ENCODE measurements at places on chromosomes 4 and X. TPM values are rescaled to one million over a fixed set of nuclear protein-coding genes. Genes with fewer than 3 reads are reported as not detected.

DNA sequence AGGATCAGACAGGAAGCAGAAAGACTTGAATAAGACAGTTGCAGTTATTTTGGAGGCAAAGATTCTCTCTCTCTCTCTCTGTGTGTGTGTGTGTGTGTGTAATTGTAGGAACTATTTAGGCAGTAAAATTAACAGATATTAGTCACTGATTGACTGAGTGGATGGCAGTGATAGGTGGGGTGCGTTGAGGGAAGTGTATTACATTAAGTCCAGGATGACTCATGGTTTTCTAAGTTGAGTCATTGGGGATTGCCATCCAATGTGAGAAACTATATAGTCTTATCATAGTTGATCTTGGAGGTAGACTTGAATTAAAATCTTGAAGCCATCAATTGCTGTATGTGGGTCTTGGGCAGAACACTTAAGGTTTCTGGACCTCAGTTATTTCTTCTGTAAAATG, 75.4 kb downstream of the AR start:
- H3K27ac ChIP-seq: no peak overlapping the region
- H3K4me3 ChIP-seq: no peak overlapping the region
- no peaks in the 10 kb centered on the region for H3K27me3 ChIP-seq

- H3K36me3 ChIP-seq: no peaks in the 10 kb centered on the region
- no peaks in the 10 kb centered on the region for H3K4me1 ChIP-seq
- H3K27ac ChIP-seq: no peak overlapping the region
- H3K4me3 ChIP-seq: no peak overlapping the region
- no peaks in the 10 kb centered on the region for H3K27me3 ChIP-seq
These were observed 50.4 kb upstream of the TRAM1L1 start for GRCh38 chr4:117135634-117136354.

DNA sequence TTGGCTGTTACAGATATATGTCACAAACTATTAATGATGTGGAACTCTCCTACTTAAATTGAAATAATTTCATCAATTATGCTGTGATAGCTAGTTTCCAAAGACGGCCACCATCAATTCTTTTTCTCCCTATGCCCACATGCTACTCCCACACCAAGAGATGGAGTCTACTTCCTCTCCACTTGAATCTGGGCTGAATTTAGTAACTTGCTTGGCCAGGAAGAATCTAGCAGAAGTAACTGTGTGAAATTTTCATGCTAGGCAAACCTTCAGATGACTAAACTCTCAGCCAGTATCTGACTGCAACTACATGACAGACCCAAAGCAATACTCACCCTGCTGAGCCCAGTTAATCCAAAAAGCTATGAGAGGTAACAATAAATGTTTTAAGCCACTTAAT, 3.2 kb downstream of the SEPSECS start:
- no peak overlapping the region for H3K4me3 ChIP-seq
- no peaks in the 10 kb centered on the region for H3K27me3 ChIP-seq
- H3K36me3 ChIP-seq: peaks cover 19% of the 10 kb centered on the region
- H3K4me1 ChIP-seq: peaks cover 19% of the 10 kb centered on the region
- no peak for DNase-seq
- no peak overlapping the region for H3K27ac ChIP-seq

REPS2 gene
- total RNA-seq: not detected

DNA sequence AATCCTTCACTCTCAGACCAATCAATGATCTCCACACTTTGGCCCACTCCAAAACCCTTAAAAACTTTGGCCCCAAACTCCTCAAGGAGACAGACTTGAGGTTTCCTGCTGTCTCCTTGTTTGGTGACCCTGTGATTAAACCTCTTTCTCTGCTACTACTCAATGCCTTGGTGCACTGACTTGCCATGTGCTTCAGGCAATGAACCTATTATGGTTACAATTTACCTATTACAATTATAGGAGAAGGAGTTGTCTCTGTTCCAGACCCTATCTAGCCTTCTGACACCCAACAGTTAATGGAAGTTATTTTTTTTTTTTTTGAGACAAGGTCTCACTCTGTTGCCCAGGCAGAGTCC, 263.1 kb downstream of the STIM2 start:
- H3K27me3 ChIP-seq: peaks cover 1% of the 10 kb centered on the region
- H3K36me3 ChIP-seq: no peaks in the 10 kb centered on the region
- H3K4me3 ChIP-seq: no peak overlapping the region

DNA sequence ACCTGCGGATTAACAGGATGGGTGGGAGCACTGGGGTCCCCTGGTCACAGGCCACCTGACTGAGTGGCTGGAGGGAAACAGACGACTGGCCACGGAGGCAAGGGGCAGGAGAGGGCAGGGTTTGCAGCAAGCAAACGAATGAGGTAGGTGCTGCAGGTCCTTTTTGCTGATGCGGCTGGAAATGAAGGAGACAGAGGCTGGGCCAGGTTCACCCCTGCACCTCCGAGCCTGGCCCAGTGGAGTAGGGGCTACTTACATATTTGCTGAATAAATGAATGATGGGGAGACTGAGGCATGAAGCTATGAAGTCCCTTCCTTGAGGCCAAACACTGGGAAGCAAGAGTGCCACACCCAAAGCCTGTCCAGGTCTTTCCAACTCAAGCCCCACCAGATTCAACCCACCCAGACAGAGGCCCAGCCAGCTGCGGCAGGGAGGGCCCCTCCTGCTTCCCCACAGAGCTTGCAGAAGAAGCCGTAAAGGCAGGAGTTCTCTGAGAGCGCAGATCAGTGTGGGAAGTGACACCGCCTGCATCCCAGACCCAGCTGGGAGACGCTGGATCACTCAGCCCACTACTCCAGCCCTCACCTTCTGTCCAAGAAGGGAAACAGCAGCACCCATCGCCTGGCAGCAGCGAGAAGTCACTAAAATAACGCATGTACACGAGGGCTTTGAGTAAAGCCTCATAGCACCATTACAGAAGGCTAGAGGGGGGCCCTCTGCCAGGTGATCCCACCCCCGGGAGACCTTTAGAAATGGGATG, 36.1 kb upstream of the C4orf50 start:
- peaks cover 10% of the 10 kb centered on the region for H3K36me3 ChIP-seq
- H3K4me1 ChIP-seq: no peaks in the 10 kb centered on the region
- H3K27ac ChIP-seq: no peak overlapping the region
- DNase-seq: no peak
- no peak overlapping the region for H3K4me3 ChIP-seq
- no peaks in the 10 kb centered on the region for H3K27me3 ChIP-seq

DNA sequence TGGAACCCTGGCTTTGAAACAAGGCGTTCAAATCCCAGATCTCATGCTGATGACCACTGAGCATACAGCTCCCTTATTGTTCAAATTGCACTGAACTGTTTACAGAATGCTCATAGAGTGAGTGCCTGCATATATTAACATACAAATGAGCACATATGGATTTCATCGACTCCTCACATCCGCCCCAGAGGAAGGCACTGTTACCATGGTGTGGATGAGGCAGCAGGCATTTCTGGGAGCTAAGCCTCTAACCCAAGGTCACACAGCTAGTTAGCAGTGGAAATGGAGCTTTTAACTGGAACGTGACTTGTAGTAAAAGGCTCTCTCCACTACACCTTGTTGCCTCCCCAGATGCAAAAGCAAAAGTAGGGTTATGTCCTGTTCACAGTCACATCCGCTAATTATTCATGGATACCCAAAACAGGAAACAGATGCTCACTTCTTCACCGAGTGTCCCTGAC, 289.7 kb downstream of the STK32B start:
- DNase-seq: no peak
- no peaks in the 10 kb centered on the region for H3K4me1 ChIP-seq
- H3K27me3 ChIP-seq: no peaks in the 10 kb centered on the region
- H3K36me3 ChIP-seq: no peaks in the 10 kb centered on the region

TEX13C gene
- total RNA-seq: not detected

GRCh38 chr4:27787195-27787594, 926.6 kb downstream of the STIM2 start:
- no peak overlapping the region for H3K4me3 ChIP-seq
- no peak overlapping the region for H3K27ac ChIP-seq
- H3K4me1 ChIP-seq: no peaks in the 10 kb centered on the region
- H3K27me3 ChIP-seq: no peaks in the 10 kb centered on the region
- no peak for DNase-seq
- no peaks in the 10 kb centered on the region for H3K36me3 ChIP-seq

DNA sequence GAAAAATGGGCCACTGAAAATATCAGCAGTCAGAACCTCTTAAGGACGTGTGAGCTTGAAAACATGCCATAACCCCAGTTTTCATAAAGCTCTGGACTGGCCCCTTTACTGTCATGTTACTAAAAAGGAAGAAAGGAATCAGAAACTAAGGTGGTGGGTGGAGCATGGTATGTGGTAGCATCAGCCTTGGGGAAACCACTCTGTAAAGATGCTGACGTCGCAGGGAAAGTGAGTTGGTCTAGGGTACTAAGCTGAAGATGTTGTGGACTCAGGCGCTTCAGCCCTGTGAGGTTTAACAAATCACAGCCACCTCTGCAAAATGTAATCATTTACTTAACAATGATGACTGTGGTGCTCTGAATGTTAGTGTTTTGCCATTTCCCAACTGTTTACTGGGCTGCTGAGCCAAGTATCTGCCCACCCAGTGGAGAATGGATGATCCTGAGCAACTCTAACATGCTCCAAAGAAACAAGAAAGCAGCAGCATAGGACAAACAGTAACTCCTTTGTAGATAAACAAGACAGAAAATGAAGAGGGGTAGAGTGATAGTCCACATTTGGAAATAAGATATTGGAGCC, 33.4 kb downstream of the C4orf54 start:
- DNase-seq: peak; percentile 13

- peak; percentile 37 for DNase-seq
- H3K36me3 ChIP-seq: no peaks in the 10 kb centered on the region
- H3K4me1 ChIP-seq: peaks cover 7% of the 10 kb centered on the region
- H3K4me3 ChIP-seq: no peak overlapping the region
- no peak overlapping the region for H3K27ac ChIP-seq
These were observed 51.1 kb downstream of the SCML1 start for GRCh38 chrX:17788439-17788838.

DNA sequence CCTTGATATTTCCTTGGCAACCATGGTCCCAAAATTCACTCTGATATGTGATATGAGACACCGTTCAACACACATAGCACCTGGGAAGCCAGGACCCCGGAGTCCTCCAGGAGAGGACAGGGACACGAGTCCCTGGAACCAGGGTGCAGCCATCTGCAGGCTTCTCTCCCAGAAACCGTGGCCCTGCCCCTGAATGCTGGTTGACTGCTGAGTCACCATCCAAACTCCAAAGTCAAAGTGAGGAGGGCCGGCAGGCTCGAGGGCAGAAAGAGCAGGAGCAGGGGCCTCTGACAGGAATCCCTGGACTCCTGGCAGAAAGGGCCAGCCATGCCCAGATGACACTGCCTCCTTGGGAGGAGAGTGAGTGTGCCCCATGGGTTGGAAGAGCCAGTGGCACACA, 6.9 kb upstream of the PNMA6A start:
- H3K4me1 ChIP-seq: no peaks in the 10 kb centered on the region
- DNase-seq: no peak
- H3K27me3 ChIP-seq: no peaks in the 10 kb centered on the region
- H3K4me3 ChIP-seq: no peak overlapping the region
- no peak overlapping the region for H3K27ac ChIP-seq

SPANXN3 gene
- total RNA-seq: not detected

DNA sequence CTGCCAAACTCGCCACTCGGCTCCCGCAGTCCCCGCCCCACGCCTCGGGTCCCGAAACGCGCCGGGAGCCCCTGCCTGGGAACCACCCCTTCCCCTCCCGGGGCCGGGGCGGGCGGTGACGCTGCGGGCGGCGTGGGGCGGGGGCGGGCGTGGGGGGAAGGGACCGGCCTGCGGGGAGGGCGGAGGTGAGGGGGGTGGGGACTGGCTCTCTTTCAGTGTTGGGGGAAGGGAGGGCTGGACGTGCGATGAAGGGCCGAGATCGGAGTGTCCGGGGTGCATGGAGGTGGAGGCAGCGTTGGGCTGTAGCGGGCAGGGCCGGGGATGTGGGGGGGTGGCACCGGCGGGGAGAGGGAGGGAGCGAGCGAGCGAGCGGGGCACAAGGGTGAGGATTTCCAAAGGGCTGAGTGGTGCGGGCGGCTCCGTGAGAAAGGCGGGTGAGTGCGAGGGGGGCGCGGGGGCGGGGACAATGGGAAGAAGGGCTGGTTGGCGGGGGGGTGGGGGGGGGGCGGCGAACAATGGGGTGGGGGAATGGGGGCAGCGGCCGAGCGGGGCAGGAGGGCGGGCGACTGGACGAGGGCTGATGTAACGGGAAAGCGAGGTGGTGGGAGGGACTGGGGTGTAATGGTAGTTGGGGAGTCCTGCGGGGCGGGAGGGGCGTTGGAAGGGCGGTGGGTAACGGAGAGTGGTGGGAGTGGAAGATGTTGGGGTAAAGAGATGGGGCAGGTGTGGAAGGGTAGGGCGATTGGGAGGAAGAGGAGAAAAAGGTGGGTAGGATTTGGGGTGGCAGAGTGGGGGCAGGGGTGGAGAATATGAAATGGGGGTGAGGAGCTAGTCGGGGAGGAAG, 578 bp downstream of the DCUN1D4 start:
- H3K4me3 ChIP-seq: peak overlapping the region; percentile 88
- H3K36me3 ChIP-seq: peaks cover 7% of the 10 kb centered on the region
- peaks cover 20% of the 10 kb centered on the region for H3K4me1 ChIP-seq
- peak overlapping the region; percentile 91 for H3K27ac ChIP-seq

DNA sequence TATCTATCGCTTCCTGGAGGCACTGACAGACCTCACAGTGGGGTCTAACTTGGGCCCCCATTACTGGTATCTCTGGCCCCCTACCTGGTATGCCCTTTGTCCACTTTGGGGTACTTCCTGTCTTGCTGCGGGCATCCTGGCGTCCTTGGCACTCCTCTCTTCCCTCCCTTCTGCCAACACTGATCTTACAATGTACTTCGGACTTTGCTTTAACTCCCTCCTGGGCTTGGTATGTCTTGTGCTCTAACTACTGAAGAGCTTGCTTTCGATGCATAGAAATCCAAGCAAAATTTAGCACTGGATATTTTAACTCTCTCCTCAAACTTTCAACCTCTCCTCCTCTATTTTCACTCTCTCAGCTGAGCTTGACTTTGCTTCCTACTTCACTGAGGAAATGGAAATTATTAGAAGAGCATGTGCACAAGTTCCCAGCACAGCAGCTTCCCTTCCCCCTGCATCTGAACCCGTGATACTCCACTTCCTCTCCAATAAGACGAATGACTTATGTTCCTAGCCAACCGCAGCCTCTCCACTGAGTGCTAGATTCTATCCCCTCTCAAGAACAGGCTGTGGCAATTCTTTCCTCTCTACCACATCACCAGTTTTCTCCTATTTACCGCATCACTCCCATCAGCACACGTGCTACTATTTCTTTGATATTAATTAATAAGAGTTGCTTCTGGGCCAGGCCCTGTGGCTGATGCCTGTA, 52.9 kb downstream of the SUPT20HL2 start:
- no peak overlapping the region for H3K4me3 ChIP-seq
- H3K27me3 ChIP-seq: no peaks in the 10 kb centered on the region
- DNase-seq: peak; percentile 54
- H3K27ac ChIP-seq: peak overlapping the region; percentile 56

DNA sequence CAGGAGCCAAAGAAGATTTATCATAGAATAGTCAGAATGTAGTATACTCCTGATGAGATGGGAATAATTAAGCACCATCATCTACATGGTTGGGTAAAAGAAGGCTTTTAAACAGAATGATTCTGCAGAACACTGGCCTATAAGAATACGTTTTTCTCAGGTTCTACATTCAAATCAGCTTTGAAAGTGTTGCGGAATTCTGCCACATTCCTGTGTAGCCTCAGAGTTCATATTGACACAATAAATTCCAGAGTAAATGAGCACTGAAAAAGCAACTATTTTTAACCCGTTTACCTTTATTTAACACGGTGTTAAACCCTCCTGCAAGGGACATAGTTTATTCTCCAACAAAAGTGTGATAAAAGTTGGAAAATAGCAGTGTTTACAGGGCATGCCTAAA, 950.2 kb upstream of the SLIT2 start:
- no peaks in the 10 kb centered on the region for H3K4me1 ChIP-seq
- DNase-seq: no peak
- H3K27ac ChIP-seq: no peak overlapping the region
- no peak overlapping the region for H3K4me3 ChIP-seq

XAGE1B gene
- total RNA-seq: not detected

GSX2 gene
- not detected for total RNA-seq

All from activated CD8-positive, alpha-beta T cell treated with anti-CD3 and anti-CD28 coated beads for 36 hours (primary cell).